Heart right ventricle (tissue), 16 donors: ENCODE measurements at places on chromosomes 7 and 10.

DNA sequence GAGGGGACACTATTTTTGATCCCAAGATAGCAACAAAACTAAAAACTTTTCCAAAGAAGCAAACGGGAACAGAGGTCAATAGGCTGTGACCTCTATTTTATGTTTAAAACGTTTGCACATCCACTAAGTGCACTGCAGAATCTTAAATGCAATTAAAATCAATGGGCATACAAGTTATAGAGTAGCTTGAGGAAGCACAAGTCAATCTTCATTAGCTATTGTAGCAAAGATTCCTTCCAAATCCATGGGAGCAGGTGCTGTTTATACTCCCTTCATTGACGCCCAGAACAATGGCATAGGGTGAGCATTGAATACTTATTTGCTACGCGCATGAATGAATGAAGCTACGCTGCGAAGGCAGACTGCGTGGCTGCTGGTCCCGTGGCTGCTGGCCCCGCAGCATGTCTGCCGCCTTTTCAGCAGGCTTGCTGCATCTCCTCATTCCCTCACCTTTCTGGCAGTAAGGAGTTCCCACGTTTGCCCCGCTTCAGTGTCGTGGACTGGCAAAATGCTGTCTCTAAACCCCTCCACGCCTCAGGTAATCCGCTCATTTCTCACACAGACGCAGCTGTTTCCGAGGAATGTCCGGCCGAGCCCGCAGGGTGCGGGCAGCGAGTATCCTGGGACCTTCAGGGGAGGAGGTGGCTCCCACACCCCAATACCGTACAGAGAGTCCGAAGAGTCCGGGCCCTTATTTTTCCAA, 754 bp upstream of the PHYHIPL start:
- DNase-seq, result no peak

DNA sequence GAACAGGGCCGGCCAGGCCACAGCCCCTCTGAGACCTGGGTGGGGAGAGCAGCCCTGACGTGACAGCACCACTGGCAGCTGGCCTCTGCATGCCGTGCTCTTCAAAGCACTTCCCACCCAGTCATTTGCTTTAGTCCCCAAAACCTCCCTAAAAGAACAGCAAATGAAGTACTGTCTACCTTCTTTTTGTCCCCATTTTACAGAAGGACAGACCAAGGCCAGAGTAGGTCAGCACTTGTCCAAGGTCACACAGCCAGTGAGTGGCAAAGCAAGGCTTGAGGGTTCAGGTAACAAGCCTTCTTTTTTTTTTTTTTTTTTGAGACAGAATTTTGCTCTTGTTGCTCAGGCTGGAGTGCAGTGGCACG, 15.1 kb downstream of the ATP6V1F start:
- DNase-seq, result no peak

DNA sequence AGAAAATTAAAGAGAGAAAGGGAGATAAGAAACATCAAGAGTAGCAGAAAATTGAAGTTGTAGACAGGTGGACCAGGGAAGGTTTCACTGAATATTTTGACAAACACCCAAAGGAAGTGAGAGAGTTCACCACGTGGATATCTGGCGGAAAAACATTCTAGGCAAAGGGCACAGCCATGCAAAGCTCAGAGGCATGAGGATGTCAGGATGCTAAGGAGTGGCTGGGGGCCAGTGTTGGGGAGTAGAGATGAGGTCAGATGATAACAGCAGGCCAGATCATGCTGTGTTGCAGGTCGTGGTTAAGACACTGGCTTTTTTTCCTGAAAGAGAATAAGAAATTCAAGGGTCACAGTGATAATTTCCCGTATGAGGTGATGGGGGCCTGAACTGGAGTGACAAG, 181.9 kb downstream of the DGKI start:
- no peak for DNase-seq

DNA sequence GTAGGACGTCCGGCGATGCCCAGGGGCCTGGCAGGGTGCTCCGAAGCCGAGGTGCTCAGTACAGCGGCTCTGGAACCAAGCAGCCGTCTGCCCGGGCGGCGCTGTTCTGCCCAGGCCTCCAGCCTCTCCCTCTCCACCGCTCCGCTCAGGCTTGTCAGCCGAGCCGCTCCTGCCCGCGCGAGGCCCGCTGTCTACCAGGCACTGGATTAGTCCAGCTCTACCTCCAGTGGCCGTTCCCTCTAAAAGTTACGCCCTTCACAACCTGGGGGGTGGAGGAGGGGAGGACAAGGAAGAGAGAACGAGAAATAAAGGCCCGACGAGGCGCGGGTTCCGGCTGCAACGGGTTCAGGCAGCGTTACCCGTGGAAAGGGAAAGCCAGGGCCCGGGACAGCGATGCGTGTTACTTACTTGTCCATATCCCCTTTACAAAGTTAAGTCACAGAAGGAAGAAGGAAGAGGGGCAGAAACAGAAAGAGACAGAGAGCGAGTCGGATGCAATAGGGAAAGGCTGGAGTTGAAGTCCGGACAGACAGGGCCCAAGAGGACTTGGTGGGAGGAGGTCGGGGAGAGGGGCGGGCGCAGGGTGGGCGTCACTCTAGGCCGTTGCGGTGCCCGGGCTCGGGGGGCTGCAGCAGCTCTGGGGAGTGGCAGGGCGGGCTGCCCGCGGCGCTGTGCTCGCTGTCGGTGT, 2.8 kb downstream of the SP8 start:
- peak; percentile 12 for DNase-seq

GRCh38 chr7:151984612-151985011, 28.4 kb downstream of the GALNTL5 start:
- DNase-seq, result no peak

- no peak for DNase-seq
These were observed 145.0 kb upstream of the ZMIZ1 start for GRCh38 chr10:78923647-78924318.

- no peak for DNase-seq
These were observed 94.2 kb downstream of the NKX6-2 start for GRCh38 chr10:132691711-132692153.

DNA sequence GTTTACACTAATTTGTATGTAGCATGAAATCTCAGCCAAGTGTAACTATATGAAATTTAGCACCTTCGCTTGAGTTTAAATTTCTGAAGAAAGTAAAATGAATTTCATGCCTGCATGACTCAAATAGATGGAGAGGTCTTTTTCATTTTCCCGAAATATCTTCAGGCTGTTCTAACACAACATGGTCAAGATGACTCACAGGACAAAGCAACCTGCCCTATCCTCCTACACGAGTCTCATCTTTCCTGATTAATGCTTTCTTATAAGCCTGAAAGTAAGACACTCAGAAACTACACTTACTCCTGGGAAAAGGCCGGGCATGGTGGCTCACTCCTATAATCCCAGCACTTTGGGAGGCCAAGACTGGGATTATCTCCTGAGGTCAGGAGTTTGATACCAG, 41.2 kb downstream of the CH25H start:
- DNase-seq, result no peak

GRCh38 chr7:101165075-101165957, at the start of gene VGF:
VGF (minus strand) TSS chr7:101165569; CDS start chr7:101164843, 726 bp downstream.
- DNase-seq, result peak; percentile 91

DNA sequence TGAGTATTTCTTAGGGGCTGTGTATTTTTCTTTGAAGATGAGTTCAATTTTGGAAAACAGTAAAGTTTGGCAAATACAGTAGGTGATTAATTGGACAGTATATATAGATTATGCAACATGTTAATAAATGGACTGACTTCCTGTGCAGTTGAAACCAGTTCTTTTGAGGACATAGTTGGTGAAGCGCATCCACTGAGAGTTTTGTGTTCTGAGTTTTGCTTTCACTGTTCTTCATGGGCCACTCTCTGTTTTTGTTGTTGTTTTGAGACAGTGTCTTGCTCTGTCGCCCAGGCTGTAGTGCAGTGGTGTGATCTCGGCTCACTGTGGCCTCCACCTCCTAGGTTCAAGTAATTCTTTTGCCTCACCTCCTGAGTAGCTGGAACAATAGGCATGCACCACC, 109.0 kb downstream of the SDHAF3 start:
- no peak for DNase-seq

- no peak for DNase-seq
These were observed 2.0 kb upstream of the PARD3 start for GRCh38 chr10:34817054-34817453.

DNA sequence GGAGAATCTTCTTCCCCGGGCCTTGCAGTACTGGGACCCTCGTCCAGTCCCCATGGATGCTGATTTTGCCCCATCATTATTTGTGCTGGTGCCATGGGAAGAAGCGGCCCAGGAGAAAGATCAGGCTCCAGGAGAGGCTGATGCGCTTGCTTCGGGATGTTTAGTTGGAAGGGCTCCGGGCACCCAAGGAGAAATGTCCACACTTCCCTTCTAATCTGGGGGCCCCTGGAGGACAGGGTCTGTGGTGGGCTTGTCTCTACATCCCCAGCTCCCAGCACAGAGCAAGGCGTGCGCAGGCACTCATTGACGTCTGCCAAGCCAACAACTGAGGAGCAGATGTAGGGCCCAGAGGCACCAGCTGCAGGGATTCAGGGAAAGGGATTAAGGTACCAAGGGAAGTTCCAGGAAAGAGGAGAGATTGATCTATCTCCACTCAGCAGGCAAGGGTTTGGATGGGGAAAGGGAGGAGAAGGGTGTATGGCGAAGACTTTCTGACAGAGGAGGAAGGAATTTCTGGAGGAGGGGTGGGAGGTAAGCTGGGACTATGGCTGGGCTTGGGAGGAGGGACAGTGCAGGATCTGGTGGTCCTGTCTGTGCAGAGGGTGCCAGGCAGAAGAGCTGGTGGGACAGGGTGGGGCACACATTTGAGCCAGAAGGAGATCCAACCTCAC, 38.7 kb upstream of the LEP start:
- DNase-seq, result no peak
